GM10248 (cell line): ENCODE measurements at places on chromosomes 5 and 9.

DNA sequence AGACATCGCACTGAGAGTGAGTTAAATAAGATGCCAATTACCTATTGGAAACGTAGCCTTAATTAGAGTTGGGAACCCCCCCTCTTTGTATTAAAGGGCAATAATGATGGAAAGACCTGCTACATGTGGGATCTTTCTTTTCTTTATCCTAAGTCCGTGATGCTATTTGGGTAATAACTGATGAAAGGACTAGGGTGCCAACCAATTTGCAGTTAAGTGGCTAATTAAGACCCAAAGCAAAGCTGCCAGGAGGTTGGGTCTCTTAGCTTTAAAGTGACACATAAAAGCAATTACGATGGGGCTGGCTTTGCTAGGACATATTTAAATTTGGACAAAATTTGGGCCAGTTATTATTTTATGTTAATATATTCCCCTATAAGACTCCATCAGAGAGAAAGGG is 728.8 kb downstream of the NR2F1-AS1 start:
- no peak for DNase-seq

DNA sequence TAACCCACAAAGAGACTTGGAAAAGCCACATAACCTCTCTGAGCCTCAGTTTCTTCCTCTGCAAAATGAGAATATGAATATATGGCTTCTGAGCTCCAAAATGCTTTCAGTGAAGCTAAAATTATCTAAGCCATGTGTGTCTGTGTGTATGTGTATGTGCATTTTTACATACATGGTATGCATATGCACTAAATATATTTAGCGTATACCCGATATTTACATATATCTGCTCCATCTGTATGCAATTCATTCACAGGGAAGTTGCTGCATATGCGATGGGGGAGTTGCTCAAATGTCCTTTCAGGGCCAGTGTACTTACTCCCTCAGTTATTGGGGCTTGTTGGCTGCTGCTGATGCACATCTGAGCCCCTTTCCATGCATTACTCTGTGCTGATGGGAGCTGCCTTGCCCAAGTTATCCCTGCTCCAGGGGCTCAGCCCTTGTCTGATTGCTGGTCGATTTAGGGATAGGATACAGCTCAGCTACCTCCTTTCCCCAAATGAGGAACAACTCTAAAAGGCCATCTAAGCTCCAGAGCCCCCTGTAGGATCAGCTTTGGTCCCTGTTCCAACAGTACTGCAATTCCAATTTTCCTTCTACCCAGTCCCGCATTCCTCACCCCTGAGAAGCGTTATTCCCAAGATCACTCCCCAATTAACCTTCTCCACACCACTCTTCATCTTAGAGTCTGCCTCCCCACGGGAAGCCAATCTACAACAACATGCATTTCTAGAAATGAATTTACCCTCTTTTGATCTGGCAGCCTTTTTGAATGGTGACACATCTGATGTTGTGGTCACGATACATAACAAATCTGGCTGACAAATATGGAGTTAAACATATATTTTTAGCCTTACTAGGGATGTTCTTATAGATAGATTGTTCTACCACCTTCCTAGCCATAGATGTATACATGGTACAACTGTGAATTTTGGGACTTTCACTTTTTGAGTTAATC is 15.9 kb downstream of the RHOBTB3 start:
- no peak for DNase-seq

GRCh38 chr5:54013556-54014194 is 296.7 kb downstream of the ARL15 start:
- no peak for DNase-seq

DNA sequence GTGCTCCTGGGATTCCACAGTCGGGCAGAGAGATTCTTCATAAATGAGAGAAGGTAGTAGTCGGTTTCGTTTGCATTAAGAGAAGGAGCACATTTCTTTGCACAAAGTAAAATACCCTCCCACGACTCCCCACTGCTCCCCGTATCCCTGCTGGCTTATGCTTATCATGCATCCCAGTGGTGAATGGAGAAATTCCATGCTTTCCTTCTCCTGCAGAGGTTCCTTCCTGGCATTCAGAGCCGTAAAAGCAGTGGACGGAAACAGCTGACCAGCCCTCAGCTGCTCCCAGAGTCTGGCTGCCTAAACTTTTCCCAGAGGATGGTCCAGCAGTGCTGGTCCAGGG is 93.1 kb downstream of the C9orf152 start:
- no peak for DNase-seq

GRCh38 chr5:16759147-16759773 is 142.5 kb upstream of the RETREG1 start:
- peak; percentile 20 for DNase-seq

- no peak for DNase-seq
Observed at GRCh38 chr5:145243016-145243415, 592.1 kb downstream of the PRELID2 start.

DNA sequence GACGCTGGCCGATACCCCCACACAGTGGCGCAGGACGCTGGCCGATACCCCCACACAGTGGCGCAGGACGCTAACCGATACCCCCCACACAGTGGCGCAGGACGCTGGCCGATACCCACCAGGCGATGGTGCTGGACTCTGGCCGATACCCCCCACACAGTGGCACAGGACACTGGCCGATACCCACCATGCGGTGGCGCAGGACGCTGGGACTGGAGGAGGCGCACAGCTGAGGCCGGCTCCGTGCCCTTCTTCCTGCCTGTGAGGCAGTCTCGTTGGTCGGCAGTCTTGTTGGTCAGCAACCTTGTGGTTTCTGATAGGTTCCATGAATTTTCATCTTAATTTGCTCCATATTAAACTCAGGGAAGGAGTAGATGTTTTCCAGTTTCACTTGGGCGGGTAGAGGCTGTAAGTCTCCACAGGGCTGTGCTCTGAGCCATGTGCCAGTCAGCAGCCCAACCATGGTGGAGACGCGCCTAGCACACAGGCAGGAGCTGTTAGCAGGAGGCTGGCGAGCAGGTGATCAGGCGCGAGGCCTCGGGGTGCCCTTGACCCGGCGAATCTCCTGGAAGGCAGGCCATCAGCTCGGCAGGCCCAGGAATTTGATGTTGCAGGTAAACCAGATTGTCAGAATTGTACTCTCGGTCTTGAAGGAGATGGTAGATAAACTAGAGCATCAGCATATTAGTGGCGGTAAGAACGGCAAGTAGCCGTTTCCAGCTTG is 75.6 kb downstream of the EHMT1 start:
- DNase-seq, result no peak

- no peak for DNase-seq
Observed at GRCh38 chr5:79122973-79123372, 11.4 kb downstream of the BHMT start.

- DNase-seq, result peak; percentile 43
Observed at GRCh38 chr9:109967651-109968642, 187.9 kb downstream of the PALM2AKAP2 start.

DNA sequence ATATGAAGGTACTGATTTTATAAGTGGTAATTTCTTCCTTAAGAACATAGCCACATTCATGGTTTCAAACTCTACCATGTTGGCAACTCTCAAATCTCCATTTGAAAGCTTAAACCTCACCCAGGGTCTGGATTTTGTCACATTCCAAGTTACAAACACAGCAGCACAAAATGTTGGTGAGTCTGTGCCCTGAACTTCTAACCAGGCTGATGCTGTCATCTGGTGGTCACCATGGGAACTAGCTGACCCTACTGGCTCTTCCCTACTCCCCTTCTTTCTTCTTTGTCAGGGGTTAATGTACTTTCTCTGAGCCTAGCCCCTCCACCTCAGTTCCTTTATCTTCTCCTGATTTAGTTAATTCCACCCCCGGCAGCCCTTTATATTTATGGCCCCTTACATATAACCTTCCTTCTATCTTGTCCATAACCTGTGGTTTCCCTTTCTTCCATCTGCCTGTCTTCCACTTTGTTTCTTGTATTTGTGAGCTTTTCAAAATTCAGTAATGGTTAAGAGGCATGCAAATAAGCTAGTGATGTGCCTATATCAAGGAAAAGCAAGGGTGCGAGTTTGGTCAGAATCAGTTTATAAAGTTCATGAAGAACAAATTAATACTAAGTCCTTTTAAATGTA is 35.9 kb downstream of the TGFBR1 start:
- DNase-seq, result peak; percentile 50

GRCh38 chr9:27118916-27119315 is 9.9 kb downstream of the TEK start:
- DNase-seq, result no peak

DNA sequence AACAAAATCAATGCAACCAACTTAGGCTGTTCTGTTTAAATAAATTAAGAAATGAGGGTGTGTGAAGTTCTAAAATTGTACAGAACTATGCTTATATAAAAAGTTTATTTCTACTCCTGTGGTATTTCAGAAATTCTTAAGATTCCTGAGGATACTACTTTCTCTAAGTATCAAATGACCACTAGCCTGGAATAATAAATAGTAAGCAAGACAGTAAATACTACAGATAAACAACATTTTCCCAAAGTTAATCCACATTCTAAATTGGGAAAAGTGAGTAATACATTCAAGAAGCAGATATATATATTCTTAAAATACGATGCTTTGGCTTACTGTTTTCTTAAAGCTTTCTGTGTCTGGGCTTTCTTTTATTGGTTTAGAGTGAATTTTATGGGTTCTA is 29.5 kb downstream of the CCNH start:
- DNase-seq, result no peak

DNA sequence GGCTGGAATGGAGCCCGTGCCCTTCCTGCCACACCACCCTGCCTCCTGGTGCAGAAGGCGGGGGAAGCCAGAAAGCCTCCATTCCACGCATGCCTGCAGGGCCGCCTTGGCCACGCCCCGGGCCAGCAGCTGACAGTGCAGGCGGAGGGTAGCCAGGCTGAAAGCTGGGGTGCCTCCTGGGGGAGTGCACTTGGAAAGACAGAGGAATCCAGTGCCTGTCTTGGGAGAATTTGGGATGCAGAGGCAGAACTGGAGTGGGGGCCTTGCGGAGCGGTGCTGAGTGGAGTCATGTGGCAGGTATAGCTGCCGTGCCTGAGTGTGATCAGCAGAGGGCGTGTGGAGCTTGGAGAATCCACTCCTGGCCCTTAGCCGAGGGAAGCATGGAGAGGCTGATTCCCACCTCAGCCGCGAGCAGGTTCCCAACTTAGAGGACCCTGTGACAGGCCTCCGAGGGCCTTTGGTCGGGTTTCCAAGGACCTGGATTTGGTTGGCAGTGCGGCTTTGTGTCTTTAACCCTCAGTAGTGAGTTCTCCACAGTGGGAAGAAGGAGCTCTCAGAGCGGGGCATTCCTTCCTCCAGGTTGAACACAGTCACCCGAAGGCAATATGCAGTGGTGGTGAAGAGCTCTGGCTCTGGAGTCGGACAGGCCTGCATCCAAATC is 9.1 kb upstream of the URM1 start:
- DNase-seq, result peak; percentile 85

DNA sequence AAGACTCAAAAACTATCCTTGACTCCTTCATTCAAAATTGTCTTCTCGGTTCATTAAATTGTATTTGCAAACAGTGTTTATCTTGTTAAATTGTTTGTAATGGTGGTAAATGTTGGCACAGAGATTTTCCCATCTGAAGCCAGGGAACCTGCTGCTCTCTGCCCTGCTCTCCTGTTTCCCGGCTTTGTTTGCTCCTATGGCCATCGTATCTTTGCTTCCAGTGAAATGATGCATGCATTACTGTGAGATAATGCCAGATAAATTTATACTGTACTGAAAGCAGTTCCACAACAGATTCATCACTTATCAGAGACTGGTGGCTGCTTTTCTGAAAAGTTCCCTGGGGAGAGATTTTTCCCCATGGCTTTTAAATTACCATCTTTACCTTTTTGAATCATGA is 81.4 kb downstream of the CD180 start:
- no peak for DNase-seq

- DNase-seq, result no peak
Observed at GRCh38 chr9:134299883-134300282, 26.4 kb upstream of the RXRA start.

GRCh38 chr5:124590686-124591085 is 155.8 kb downstream of the ZNF608 start:
- no peak for DNase-seq

DNA sequence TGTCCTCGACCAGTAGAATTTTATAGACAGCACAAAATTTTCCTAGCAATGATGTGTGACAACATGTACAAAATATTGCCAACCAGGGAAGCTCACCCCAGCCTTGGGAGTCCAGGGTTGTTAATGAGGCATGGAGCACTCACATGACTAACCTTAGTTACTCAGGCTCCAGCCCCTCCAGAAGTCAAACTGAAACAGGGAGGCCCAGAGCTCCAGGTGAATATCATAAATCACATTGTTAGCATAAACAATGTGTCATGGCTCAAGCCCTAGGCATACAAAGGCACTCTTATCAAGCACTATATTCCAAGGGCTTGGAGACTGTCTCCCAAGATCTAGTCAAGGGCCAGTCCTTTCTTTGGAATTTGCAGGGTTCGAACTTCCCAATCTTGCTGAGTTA is 44.4 kb downstream of the TNFAIP8 start:
- no peak for DNase-seq

- DNase-seq, result no peak
Observed at GRCh38 chr5:61881821-61882487, 424.1 kb upstream of the KIF2A start.

GRCh38 chr5:124706729-124707361 is 39.6 kb downstream of the ZNF608 start:
- DNase-seq, result no peak

DNA sequence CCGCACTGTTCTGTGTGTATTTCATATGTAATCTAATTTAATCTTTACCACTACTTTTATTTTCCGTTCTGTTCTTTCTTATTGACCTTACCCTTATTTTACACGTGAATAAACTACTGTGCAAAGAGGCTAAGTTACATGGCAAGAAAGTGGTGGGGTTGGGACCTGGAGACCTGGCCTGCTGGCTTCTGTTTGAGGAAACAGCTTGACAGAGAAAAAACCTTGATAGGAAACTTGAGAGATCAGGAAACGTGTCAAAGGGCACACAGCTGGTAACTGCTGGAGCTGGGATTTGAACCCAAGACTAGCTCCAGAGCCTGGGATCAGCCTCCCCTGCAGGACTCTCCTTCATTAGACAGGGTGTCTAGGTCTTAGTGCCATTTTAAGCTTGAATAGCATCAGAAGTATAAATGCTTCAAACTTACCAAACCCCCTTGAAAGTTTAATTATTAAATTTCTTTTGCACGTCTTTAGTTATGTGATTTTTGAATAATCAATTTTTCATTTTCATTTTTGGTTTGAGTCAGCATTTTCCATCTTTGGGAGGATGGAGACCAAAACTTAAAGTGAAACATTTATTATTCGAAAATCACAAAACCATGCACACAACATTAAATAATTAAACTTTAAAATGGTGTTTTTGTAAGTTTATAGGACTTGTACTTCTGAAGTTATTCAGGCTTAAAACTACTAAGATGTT is 129.5 kb downstream of the RGS3 start:
- DNase-seq, result no peak

- DNase-seq, result no peak
Observed at GRCh38 chr5:160378330-160378729, 7.9 kb upstream of the C1QTNF2 start.

DNA sequence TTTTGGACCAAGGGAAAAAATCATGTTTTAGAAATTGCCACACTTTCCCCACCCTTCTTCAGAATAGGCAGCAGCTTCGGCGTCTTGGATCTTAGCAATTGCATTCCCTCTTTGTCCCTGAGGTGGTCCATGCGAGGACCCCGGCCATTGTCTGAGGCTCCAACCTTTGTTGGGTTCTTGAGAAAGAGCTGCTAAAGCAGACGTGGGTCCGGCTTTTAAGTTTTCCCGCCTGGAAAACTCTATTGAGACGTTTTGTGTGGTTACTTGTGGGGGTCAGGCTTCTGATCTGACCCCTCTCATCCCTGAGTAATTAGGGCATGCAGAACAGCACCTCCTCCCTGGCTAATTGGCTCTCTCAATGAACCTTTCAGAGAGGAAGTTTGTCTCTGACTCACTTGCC is 509.6 kb upstream of the TNC start:
- DNase-seq, result no peak
